ENCODE measurements at places on chromosomes 3 and 15.

GRCh38 chr3:13689373-13690260 lies 140.7 kb downstream of the FBLN2 start:
- DNase-seq = no peak

- DNase-seq = no peak
These were observed 11.8 kb downstream of the NCEH1 start for GRCh38 chr3:172699031-172699430.

DNA sequence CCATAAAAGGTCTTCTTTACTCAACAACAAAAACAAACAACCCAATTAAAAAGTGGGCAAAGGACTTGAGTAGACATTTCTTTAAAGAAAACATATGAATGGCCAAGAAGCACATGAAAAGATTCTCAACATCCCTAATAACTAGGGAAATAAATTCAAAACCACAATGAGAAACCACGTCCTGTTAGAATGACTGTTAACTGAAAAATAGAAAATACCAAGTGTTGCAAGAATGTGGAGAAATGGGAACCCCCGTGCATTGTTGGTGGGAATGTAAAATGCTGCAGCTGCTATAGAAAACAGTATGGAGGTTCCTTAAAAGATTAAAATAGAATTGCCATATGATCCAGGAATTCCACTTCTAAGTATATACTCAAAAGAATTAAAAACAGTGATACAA lies 34.8 kb downstream of the NMNAT3 start:
- no peak for DNase-seq

- DNase-seq = no peak
These were observed 253.2 kb downstream of the NR2F2 start for GRCh38 chr15:96583671-96584070.

DNA sequence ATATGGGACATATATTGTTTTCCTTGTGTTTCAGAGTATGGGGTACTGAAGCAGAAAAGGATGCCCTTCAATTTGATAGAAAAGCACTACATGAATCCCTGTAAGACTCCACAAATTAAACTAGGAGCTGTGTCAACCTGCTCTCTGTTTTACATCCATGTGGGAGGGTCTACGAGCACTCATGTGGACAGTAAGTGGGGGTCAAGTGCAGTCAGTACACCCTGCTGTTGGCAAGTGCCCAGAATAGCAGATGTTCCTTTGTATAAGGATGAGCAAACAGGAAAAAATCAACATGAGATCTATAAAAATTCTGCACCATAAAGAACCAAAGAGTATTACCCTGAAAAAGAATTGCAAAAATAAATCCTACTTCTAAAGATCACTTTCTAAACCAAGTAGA lies 659.9 kb downstream of the SI start:
- DNase-seq = peak; percentile 1

DNA sequence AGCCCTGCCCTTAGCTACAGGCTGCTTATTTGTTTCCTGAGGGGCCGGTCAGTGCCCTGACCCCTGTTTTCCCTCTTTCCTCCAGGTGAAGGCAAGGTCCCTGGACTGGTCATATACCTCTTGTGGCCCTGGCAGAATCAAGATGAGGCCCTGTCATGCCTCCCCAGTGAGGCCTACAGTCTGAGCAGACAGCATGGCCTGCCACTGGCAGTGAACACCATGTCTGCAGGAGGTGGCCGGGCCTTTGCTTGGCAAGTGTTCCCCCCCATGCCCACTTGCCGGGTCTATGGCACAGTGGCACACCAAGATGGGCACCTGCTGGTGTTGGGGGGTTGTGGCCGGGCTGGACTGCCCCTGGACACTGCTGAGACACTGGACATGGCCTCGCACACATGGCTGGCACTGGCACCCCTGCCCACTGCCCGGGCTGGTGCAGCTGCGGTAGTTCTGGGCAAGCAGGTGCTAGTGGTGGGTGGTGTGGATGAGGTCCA lies 1.2 kb downstream of the KLHDC8B start:
- no peak for DNase-seq

DNA sequence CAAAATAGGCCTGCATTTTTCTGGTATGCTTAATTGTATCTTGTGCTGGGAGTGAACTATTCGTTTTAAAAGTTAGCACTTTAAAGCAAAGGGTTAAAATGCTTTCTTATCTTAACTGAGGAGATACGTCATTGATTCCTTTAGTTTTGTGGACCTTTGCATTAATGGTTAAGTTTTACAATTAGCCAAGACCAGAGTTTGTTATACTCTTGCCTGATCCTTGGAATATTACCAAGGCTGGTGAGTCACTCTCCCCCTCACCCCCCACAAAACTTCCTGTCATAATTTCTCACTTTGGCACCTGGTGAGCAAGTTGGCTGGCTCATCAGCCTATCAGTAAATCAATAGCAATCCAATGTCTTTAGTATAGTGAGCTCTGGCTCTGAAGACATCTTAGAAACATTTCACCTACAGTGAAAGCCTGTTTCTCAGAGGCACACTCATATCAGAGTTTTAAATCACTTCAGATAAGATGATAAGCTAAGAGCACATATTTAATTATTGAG lies 26.7 kb downstream of the SLC2A2 start:
- DNase-seq = peak; percentile 90

DNA sequence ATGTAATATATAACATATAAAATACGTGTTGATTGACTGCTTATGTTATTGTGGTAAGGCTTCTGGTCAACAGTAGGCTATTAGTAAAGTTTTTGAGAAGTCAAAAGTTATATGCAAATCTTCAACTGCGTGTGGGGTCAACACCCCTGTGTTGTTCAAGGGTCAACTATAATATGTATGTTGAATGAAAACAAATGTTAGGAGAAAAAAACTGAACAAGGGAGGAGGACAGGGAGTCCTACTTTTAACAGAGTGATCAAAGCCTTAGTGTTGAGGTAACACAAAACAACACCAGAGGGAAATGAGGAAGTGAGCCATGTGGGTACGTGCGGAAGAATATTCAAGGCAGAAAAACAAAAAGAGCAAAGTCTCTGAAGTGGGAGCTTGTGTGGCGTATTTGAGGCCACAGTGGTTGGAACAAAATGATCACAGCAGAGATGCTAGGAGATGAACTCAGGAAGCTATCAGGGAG lies 62.5 kb downstream of the SFMBT1 start:
- no peak for DNase-seq

DNA sequence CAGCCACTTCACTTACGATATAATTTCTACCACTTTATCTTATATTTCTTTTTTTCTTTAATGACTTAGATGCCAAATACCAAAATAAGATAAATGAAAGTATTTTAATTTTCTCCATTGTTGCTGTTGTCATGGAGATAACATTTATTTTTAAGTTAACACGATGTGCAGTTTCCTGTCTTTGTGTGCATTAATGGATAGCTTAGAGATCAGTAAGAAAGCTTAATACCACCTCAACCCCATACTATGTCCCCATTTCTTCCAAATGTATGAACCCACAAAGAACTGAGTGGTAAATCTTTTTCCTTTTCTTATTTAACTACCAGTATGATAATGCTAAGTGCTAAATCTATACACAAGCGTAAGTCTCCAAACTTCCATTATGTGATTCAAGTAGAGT lies 17.1 kb downstream of the PCNP start:
- no peak for DNase-seq

DNA sequence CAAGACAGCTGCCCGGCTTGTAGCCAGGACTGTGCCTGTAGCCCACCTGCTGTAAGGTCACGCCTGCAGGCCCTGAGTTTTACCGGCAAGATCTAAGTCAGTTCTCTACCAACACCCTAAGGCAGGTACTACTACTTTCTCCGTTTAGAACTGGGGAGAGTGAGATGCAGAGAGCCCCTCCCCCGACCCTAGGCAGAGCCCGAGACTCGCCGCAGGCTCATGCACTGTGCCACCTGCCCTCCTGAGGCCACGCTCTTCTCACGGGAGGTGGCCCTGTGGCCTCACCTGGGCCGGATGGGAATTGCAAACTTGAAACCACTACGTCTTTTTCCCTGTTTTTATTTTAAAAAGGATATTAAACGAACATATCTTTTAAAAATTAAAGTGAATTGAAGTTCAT lies 36.9 kb upstream of the PCSK6 start:
- DNase-seq = no peak

GRCh38 chr15:81625896-81626295 lies 251.9 kb upstream of the TMC3 start:
- no peak for DNase-seq

DNA sequence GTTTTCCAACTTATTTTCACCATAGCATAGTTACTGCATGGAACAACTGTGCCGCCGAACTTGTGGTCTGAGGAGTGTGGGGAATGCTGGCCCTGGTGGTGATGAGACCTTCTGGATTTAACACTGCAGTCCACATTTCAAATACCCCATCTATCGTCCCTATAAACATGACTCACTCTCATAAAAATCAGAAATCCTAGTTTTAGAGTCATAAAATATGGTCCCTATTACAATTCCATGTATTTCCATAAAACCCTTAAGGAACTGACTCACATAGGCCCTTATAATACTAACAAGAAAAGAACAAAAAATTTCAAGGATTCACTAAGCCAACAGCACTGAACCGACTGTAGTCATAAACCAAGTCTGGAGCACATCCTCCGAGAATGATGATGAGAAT lies 147.2 kb downstream of the FOXP1 start:
- no peak for DNase-seq

- no peak for DNase-seq
These were observed 525.8 kb downstream of the NTRK3 start for GRCh38 chr15:87730706-87731105.

GRCh38 chr15:89455535-89455934 lies 40.8 kb downstream of the RHCG start:
- no peak for DNase-seq

GRCh38 chr15:62765916-62766315 lies 276.6 kb upstream of the TPM1 start:
- no peak for DNase-seq

DNA sequence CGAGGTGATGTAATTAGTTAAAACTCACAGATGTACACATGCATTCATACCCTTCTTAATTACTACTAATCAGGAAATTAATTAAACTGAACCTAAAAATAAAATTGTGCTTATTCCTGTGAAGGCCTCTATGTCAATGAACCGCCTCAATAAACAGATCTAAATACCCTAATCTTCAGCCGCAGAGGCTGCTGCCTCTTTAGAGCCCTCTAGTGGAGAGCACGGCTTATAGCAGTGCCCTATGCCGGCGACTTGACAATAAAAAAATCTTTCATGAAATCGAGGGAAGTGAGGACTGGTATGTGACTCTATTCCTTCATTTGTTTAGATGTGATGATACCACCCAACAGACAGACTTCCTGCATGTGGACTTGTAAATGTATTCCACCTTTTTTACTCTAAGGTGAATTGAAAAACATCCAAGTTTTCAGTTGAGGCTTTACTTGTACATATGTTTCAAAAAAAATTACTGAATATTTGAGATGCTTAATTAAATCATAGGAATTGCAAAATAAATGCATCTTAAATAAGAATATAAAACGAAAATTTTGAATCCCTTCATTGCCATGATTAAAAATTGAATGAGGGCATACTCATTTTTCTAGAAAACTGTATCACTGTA lies 8.3 kb upstream of the EPHA3 start:
- peak; percentile 58 for DNase-seq

DNA sequence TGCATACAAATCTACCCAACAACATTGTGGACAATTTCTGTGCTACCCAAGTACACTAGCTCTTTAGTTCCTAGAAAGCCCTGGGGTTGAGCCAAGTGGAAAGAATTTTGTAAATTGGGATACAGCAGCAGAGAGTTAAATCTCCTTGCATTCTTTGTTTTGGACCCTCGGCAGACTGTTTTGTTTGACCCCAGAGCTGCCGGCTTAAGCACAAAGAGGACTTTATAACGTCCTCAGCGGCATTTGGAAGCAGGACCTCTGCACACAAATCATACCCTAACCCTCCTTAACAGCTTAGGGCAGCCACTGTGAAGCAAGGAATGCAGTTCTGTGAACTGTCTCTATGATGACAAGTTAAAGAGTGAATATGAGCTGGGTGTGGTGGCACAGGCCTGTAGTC lies 415.3 kb downstream of the CNTN4 start:
- no peak for DNase-seq

GRCh38 chr3:155843569-155843968 lies 10.7 kb downstream of the SLC33A1 start:
- no peak for DNase-seq

DNA sequence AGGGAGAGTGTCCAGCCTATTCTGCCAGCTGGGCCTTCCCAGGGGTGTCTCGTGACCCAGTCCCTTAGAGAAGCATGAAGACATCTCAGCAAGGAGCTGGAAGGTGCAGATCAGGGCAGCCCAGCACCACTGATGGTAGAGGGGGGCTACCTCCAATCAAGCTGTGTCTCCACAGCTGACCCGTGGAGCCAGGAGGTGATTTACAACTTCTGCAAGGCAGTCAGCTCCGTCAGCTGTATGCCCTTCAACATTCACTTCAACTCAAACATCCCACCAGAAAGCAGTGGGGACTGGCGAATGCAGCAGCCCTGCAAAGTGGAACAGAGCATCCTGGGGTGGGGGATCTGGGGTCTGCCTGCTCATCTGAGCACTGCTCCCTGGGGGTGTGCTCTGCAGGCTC lies 32.6 kb upstream of the FRG2C start:
- no peak for DNase-seq

DNA sequence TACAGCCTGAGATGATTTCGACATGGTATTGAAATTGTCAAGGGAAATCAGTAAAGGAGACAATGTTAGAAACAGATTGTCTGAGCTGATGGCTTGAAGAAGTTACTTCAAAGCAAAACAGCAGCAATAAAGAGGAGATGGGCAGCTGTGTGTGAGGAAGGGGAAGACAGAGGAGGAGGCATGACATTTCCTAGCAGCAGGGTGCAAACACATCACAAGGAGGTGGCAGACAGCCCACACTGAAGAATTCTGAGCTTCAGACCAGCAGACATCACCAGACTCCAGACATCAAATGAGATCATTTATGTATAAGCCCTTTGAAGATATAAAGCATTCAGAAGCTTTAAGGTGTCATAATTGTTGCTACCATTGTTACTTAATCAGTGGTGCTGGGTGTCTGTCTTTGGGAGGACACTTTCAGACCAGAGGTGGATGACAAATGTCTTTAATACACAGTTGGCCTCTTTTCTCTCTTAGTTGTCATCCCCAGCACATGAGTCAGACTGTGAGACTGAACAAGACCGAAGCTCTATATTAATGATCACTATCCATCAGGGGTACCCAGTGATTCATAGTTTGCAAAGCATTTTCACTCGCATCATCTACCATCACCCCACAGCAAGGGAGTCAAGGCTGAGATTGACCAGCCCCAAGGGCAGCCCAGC lies 203.9 kb downstream of the MINAR1 start:
- DNase-seq = no peak

GRCh38 chr3:128316481-128316891 lies 150.2 kb downstream of the DNAJB8 start:
- no peak for DNase-seq
